Psoas muscle (tissue), 8 donors: ENCODE measurements at places on chromosomes 4 and X. TPM values are rescaled to one million over a fixed set of nuclear protein-coding genes. Genes with fewer than 3 reads are reported as not detected.

DNA sequence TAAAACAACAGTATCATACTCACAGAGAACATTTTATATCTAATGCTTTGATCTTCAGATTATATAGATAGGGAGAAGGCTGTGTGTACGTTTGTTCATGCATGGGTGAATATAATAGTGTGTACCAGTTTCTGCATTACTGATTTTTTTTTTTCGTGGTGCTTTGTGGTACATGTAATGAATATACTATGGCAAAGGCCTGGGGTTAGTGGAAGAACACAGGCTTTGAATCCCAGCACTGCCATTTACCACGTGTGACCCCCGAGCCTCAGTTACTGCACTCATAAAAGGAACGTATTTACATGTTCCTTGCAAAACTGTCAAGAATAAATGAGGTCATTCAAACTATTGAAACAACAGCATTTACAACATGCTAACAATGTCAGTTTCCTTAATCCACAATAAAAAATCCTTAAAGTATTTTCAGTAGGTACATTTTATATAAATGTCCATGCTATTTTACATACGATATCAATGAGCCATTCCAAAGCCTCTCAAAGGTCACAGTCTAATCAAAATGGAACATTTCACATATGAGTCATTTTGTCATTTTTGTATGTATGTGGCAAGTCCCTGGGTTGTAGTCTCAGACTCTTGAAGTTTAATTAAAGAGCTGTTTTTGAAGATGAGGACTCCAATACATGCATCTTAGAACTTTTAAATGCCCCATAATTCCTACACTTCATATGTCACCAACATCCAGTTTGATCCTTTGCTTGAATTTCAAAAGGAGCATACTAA is 242.8 kb downstream of the PPP3CA start:
- H3K27ac ChIP-seq: no peak overlapping the region
- peaks cover 23% of the 10 kb centered on the region for H3K4me1 ChIP-seq
- peaks cover 4% of the 10 kb centered on the region for H3K36me3 ChIP-seq
- H3K4me3 ChIP-seq: no peak overlapping the region
- H3K27me3 ChIP-seq: no peaks in the 10 kb centered on the region

The PDE6B gene
- total RNA-seq: 0.39 TPM

DNA sequence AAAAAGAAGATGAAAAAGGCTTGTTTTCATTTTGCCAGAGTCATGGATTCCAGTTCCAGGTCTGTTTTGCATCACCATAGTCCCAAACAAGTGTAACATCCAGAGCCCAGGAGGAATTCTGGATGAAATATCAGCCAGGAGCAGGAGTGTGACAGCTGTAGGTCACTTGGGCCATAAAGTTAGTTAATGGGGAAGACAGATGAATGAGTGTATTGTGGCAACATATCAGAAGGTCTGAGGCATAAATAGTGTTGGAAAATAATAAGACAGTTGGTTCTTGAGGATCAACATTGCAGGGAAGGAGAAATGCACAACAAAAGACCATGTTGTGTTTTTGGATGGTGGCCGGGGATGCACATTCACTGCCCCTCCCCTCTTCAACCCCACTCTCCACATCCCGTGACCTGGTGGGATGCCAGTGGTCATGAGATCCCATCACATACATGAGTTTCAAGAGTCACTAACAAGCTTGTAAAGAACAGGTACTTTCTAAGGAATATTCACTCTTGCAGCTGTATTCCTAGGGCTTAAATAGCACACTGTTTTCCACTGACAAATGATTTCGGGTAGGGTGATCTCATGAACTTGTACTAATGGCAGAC is 83.1 kb upstream of the IGFBP7 start:
- H3K4me3 ChIP-seq: no peak overlapping the region
- H3K27me3 ChIP-seq: no peaks in the 10 kb centered on the region
- DNase-seq: no peak
- H3K36me3 ChIP-seq: no peaks in the 10 kb centered on the region
- H3K27ac ChIP-seq: no peak overlapping the region

The POLN gene
- total RNA-seq: 3.0 TPM

The RAB41 gene
- total RNA-seq: not detected

GRCh38 chrX:11239230-11239629 is 54.0 kb upstream of the AMELX start:
- no peaks in the 10 kb centered on the region for H3K36me3 ChIP-seq
- no peak overlapping the region for H3K4me3 ChIP-seq
- DNase-seq: no peak
- H3K27me3 ChIP-seq: no peaks in the 10 kb centered on the region

- H3K4me1 ChIP-seq: no peaks in the 10 kb centered on the region
- no peak overlapping the region for H3K27ac ChIP-seq
- no peaks in the 10 kb centered on the region for H3K36me3 ChIP-seq
Observed at GRCh38 chrX:11887175-11887574, 129.1 kb downstream of the MSL3 start.

The LRCH2 gene
- total RNA-seq: 0.38 TPM
